ENCODE measurements at places on chromosomes 2 and 18.
A peak's percentile ranks its signal among the peaks of the same experiment; 100 is the strongest.

DNA sequence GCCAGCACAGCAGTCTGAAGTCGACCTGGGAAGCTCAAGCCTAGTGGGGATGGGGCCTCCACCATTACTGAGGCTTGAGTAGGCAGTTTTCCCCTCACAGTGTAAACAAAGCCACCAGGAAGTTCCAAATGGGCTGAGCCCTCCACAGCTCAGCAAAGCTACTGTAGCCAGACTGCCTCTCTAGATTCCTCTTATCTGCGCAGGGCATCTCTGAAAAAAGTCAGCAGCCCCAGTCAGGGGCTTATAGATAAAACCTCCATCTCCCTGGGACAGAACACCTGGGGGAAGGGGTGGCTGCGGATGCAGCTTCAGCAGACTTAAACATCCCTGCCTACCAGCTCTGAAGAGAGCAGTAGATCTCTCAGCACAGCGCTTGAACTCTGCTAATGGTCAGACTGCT is 218.4 kb upstream of the VRK2 start:
- no peak for DNase-seq

DNA sequence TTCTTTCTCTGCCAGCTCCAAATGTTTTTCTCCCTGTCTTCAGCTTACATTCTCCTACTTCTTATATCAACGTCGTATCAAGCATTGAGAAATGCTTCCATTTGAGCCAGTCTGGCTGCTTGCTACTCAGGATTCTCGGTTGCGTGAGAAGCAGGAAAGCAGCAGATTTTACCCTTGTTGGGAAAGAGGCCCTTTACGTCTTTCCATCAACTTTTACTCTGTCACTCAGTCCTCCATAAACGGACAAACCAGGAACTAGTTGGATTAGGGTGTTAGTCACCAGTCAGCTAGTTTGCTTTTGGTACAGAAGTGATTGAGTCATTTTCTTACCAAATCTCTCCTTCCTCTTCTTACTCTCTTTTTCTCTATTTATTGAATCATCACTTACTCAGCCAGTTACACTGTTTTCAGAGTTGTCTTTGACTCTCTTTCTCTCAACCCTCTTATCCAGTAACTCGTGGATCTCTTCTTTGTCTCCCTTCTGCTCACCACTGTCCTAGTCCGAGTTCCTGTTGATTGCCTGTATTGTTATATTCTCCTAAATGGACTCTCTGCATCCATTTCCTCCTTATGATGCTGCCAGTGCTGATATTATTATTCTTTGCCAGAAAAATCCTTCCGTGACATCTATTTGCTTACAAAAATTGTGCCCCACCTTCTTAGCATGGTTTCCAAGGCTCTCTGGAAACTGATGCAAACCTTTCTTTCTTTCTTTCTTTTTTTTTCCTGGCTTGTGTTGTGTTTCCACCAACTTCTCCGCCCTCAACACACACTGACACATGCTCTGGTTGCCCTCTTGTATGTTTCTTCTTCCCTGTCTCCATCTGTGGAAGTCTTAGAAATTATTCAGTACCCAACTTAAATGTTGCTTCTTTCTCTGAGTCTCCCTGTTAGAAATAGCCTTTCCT is 61.5 kb downstream of the VRK2 start:
- no peak for DNase-seq

- no peak for DNase-seq
Measured at GRCh38 chr2:120815292-120815691, 79.6 kb downstream of the GLI2 start.

GRCh38 chr2:149601141-149601796 is 13.7 kb upstream of the MMADHC start:
- DNase-seq, result no peak

GRCh38 chr2:177724398-177725287 is 332.1 kb downstream of the AGPS start:
- DNase-seq, result peak; percentile 77

- no peak for DNase-seq
Measured at GRCh38 chr2:37189452-37190153, 1.1 kb upstream of the SULT6B1 start.

DNA sequence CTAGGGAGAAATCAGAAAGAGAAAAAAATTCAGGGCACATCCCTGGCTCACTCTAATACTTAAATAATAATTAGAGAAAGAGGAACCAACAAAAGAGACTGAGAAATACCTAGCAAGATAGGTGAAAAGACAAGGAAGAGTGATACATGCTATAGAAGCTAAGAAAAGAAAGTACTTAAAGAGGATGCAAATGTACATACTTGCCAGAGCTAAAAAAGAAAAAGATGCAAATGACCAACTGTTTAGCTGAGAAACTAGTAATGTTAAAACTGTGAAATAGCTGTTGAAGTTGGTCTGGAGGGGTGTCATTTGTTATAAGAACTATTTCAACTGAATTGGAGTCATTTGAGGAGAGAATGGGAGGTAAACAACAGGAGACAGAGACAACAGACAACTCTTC is 412.2 kb downstream of the SPAG16 start:
- DNase-seq, result no peak

- DNase-seq, result no peak
Measured at GRCh38 chr2:74259191-74259590, 60.8 kb downstream of the MTHFD2 start.

- peak; percentile 4 for DNase-seq
Measured at GRCh38 chr2:99573634-99574251, 83.9 kb upstream of the REV1 start.

DNA sequence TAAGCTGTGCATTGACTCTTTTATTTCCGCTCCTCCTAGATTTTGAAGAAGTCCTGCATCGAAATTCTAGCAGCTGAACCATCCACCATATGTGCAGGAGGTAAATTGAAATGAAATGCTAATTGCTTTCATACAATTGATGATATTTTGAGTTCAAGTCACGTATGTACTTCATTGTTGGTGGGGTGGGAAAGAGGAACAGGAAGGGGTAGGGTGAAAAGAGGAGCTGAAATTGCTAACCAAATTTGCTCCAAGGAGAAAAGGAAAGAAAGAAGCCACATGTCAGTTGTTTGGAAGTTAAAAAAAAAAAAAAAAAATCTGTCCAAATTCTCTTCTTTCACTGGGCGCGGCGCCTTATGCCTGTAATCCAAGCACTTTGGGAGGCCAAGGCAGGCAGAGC is 77.8 kb downstream of the ANTXR1 start:
- no peak for DNase-seq

- no peak for DNase-seq
Measured at GRCh38 chr2:149145314-149146295, 107.1 kb downstream of the LYPD6B start.

DNA sequence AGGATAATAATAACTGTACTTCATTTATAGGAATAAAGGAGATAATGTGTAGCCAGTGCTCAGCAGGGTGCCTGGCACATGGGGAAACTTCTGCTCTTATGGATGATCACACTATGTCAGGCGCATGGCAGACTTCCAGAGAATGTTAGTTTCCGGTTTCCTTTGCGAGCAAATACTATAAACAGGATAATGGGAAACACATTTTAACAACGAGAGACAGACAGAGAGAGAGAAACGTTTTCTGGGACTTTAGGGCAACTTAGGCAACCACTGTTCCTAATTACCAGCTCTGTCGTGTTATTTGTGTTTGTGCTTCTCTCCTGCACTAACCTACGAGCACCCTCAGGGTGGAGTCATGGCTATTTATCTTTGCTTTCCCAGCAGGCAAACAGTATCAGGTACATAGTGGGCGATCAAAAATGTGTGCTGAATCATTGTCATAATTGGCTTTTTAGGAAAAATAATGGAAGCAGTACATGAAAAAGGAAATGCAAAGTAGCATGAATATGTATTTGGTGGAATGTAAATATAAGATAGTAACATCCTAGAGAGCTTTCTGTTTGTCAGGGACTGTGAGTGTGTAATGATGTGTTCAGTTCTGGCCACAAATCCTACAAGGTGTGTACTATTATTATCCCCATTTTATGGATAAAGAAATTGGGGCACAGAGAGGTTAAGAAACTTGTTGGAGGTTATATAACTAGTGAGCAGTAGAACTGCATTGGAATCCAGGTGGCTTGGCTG is 36.8 kb upstream of the IGFBP2 start:
- no peak for DNase-seq

- DNase-seq, result no peak
Measured at GRCh38 chr2:44285174-44285573, 9.9 kb downstream of the SLC3A1 start.

- no peak for DNase-seq
Measured at GRCh38 chr2:134469516-134470115, 215.7 kb downstream of the MGAT5 start.

All from midbrain (tissue), 1 donor.